ENCODE measurements at places on chromosomes 11 and 22.

GRCh38 chr11:121540627-121541026, 87.9 kb upstream of the SORL1-AS1 start:
- DNase-seq: no peak

DNA sequence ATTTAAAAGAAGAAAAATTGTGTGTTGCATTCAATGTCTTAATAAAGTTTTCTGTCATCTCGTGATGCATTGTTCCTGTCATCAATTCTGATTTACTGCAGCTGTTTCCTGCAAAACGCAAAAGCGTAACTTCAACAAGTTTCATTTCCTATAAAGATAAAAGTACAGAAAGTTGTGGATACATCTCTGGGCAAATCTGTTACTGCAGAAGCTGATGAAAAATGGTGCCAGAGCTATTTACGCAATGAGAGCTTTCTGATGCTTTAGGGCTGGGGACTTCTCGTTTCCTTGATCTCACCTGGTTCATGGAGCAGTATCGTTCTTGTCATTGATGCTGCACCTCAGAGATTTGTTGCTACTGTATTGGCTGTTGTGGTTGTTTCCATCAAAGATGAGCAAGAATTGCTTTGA, 15.5 kb upstream of the MS4A12 start:
- DNase-seq: no peak

- no peak for DNase-seq
Measured at GRCh38 chr11:131644204-131644795, 273.9 kb downstream of the NTM start.

GRCh38 chr11:46001448-46001914, 79.0 kb downstream of the LARGE2 start:
- peak; percentile 54 for DNase-seq

GRCh38 chr11:7892059-7892699, 38.9 kb downstream of the OR10A6 start:
- DNase-seq: peak; percentile 52

GRCh38 chr11:134908583-134908982, 496.5 kb upstream of the B3GAT1 start:
- no peak for DNase-seq

- DNase-seq: no peak
Measured at GRCh38 chr11:73830261-73830660, 42.6 kb downstream of the MRPL48 start.

DNA sequence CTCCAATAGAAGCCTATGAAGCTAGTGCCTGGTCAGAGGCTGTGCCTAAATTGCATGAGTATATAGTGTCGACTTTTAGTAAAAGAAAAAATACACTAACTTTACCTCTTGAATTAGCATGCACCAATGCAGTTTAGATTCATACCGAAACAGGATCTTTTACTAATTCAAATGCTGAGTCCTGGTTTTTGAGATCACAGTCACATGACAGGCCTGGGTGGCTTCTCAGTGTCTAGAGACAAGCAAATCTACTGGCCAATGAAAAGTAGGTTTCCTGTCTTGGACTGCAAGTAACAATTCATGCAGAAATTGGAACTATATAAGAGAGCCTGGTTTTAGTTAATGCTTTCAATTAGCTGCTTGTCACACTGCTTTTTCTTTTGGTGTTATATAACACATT, 7.2 kb downstream of the ARHGEF12 start:
- no peak for DNase-seq

- no peak for DNase-seq
Measured at GRCh38 chr11:95093548-95093947, 3.9 kb downstream of the ENDOD1 start.

- no peak for DNase-seq
Measured at GRCh38 chr22:25570486-25570885, 6.0 kb downstream of the GRK3 start.

GRCh38 chr11:78298291-78298771, 109.6 kb downstream of the USP35 start:
- no peak for DNase-seq

DNA sequence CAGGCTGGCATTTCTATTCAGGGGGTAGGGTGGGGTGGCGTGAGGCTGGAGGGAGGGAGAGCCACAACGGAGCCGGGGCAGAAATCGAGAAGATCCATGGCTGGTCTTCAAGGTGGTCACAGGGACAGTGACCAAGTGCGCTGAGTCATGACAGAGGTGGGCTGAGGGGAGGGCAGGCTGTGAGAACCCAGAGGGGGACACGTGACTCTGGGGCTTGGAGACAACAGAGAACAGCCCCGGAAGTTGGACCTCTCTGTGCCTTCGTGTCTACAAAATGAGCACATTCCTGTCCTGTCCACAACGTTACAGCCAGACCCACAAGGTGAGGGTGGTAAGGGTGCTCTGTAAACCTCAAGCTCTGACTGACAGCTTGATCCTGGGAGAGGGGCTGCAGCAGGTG, 35.1 kb upstream of the ARFGAP3 start:
- DNase-seq: no peak

GRCh38 chr11:29483831-29484230, 533.0 kb downstream of the KCNA4 start:
- DNase-seq: no peak

- DNase-seq: no peak
Measured at GRCh38 chr11:118338637-118339061, 3.9 kb downstream of the CD3D start.

All from GM03348 (cell line).